ENCODE measurements at places on chromosomes 6 and 20. TPM values are rescaled to one million over a fixed set of nuclear protein-coding genes. Genes with fewer than 3 reads are reported as not detected.
A peak's percentile ranks its signal among the peaks of the same experiment; 100 is the strongest.

- DNase-seq, result no peak
Observed at GRCh38 chr6:106637717-106638341, 8.5 kb downstream of the QRSL1 start.

Gene ZNF831
- not detected for total RNA-seq

Gene CALHM6
- not detected for total RNA-seq

Gene ERVFRD-1
- not detected for total RNA-seq

Gene NFS1
- 71.8 TPM for total RNA-seq

DNA sequence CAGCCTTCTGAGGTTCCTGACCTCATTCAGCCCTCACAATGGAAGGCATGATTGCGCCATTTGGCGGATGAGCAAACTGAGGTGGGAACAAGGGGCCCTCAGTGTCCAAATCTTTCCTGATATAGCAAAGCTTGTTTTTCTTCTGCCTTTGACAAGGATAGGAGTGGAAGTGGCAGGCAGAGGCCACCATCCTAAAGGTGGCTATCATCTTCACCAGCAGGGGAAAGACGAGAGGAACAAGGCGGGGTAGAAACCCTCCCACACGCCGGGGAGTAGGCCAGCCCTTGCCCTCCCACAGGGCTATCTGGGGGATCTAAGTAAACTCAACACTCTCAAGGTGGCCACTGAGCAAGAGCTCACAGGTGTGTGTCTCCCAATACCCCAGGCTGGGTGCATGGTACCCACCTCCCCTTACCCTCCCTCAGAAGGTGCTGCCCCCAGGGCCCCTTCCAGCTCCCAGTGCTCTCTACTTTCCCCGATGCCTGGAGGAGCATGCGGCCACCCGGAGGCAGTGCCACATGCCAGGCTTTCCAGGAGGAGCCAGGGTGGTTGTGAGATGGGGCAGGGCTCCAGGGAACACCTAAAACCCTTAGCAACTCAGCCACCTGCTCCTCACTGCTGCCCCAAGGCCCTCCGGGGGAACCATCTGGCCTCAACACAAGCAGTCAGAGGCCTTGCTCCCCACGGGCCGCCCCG is 11.2 kb downstream of the SPDEF start:
- no peak for DNase-seq

Gene TUBB2B
- total RNA-seq, result 5.1 TPM

DNA sequence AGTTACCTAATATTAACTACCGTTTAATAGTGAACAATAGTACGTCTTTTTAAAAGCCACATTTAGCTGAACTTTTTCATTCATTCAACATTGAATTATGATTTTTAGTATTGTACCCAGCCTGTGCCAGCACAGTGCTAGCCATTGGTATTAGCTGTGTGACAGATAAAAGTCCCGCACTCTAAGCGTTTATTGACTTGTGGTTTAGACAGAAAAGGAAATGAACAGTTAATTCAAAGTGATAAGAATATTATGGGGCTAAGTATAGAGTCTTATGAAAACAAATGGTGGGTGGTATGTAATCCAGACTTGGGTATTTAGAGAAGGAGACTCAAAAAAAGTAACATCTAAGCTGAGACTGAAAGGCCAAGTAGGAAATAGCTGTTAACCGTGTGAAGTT is 202.3 kb downstream of the RPS12 start:
- DNase-seq, result no peak

- peak; percentile 32 for DNase-seq
Observed at GRCh38 chr6:125549202-125549884, 200.1 kb upstream of the HEY2 start.

DNA sequence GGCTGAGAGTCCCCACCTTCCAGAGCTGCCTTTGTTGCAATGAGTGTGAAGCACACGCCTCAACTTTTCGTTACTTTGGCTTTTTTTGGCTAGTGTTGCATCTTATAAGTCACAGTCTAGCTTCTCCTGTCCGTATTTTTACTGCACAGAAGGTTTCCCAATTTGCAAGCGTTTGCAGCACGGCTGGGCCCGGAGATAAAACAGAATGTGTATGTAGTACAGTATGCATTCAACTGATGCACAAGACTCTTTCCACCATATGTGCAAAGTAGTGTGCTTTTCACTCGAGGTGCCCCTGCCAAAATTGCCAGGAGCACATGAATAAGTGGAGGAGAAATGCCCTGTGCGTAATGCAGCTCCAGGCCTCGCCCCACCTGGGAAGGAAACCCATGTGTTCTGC is 79.6 kb downstream of the SOBP start:
- no peak for DNase-seq

Gene PSORS1C2
- not detected for total RNA-seq

Gene CLPSL1
- not detected for total RNA-seq

- DNase-seq, result peak; percentile 78
Observed at GRCh38 chr20:51938559-51939258, 136.4 kb upstream of the SALL4 start.

- DNase-seq, result no peak
Observed at GRCh38 chr6:69784595-69785377, 12.0 kb downstream of the LMBRD1 start.

GRCh38 chr20:10288954-10289646 is 70.5 kb downstream of the SNAP25 start:
- peak; percentile 16 for DNase-seq

- no peak for DNase-seq
Observed at GRCh38 chr20:34638039-34638292, 38.9 kb downstream of the PIGU start.

GRCh38 chr6:102995491-102995890 is 1602.0 kb downstream of the GRIK2 start:
- DNase-seq, result no peak

DNA sequence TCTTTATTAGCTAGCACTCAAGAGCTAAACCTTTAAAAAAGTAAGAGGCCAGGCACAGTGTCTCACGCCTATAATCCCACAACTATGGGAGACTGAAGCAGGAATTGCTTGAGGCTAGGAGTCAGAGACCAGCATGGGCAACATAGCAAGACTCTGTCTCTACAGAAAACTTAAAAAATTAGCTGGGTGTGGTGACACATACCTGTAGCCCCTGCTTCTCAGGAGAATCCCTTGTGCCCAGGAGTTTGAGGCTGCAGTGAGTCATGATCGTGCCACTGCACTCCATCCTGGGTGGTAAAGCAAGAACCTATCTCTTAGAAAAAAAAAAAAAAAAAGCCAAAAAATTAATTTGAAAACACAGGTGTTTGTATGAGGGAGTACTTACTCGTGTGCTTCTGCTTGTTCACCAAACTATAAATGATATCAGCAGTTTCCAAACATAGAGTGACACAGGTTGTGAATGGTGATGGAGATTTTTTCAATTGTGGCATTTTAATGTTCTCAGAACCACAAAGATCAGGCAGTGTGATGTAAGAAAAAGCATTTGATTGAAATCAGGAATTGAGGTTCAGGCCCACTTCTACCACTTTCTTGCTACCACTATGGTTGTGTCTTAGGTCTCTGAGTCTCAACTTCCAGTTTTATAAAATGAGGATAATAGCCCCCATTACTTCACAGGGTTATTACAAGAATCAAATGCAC is 104.9 kb downstream of the FOXO3 start:
- peak; percentile 18 for DNase-seq

Gene ZNF165
- total RNA-seq, result 12.1 TPM

GRCh38 chr6:158160932-158161539 is 7.0 kb downstream of the SERAC1 start:
- DNase-seq, result no peak

DNA sequence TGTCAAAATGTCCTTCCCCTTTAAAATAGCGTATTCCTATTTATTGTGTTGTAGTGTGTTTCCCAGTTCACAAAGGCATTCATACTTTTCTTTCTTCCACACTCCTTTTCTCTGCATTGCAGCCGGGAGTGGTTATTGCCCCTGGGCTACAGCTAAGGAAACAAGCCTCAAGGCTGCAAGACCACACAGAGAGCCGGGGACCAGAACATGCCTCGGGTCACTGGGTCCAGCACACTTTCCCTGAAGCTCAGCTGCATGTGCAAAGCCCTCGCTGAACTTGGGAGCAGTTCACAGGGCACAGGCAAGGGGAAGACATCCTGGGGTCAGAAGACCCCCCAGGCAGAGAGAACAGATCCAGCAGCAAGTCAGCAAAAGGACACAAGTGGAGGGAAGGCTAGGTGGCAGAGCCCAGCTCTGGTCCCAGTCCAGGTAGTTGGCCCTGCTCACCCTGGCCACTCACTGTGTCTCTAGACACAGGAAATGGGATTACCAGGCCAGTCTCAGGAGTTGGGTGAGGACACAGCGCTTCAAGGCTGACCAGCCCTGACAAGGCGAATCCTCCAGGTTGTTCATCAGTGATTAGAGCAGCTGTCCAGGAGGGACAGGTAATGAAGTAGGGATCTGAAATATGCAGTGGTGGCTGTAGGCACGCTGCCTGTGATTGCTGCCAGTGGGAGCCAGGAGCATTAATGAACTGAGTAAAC is 118.2 kb downstream of the CD83 start:
- DNase-seq, result no peak

- no peak for DNase-seq
Observed at GRCh38 chr20:62236766-62237513, 1.4 kb upstream of the OSBPL2 start.

- DNase-seq, result no peak
Observed at GRCh38 chr6:44856479-44856878, 469.0 kb downstream of the CDC5L start.

Gene OR2H2
- not detected for total RNA-seq

- DNase-seq, result no peak
Observed at GRCh38 chr6:46376562-46377061, 114.6 kb downstream of the RCAN2 start.

DNA sequence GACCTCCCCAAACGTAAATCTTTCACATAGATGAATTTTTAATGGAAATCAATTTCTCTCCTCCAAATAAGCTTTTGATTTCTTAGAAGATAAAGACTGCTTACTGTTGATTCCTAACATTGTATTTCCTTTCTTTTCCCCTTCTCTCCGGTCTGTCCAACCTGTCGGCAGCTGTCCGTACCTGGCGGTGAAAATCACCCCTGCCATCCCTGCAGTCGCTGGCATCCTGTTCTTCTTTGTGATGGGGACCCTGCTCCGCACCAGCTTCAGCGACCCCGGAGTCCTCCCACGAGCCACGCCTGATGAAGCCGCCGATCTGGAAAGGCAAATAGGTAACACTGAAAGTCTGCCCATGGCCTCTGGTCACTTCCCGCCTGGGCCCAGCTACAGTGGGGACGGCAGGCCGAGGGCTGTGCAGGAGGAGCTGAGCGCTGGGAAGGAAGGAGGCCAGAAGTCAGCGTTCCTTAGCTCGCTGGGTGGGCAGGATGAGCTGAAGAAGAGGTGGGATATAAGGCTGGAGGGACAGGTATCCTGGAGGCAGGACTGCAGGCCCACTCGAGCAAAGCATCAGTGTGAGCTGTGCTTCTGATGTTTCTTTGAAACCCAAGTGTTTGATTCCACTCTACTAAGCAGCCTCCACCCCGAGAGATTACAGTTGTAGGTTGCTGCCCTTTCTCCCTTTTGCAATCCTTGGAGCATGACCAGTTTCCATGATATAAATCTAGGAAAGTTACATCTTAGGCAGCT is 161.6 kb downstream of the ZDHHC14 start:
- DNase-seq, result no peak

DNA sequence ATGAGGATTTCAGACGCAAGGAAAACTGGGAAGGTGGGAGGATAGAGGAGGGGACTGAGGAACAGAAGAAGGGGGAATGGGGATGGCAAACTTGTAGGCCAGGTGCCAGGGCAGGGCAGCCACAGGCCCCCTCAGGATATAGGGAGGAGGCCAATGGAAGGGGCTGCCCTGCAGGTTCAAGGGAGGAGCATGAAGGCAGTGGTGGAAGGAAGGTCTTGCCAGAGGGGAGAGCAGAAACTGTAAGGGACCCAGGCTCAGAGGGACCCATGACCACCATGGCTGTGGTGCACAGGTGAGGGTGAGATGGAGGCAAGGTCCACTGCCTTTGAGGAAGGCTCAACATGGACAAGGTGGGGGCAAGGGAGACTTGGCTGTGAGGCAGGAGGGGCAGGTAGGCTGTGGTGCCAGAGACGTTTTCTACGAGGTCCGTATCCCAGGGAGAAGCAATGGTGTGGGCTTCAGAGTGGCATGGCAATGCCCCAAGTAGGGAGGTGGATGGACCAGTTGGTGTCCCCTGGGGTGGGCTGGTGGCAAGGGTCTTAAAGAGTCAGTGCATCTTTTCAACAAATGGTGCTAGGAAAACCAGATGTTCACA is 22.7 kb downstream of the HLA-F start:
- no peak for DNase-seq

DNA sequence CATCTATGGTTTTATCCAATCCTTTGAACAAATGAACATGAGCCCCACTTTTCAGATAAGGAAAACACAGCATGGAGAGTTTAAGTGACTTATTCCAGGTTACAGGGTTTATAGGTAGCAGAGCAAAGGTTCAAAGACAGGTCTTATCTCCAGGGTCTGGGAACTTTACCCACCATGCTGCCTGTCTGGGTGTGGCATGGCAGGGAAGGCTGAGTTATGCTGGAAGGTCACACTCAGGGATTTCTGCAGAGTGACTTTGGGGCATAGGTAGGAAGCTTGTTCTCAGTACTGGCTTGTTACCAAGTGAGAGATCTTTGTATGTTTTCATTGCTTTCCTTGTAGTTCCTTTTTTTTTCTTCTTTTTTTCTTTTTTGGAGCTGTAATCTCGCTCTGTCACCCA is 1.8 kb downstream of the ZNF831 start:
- no peak for DNase-seq

- DNase-seq, result peak; percentile 62
Observed at GRCh38 chr6:149094156-149094555, 223.4 kb upstream of the TAB2 start.

Gene MRPL14
- 192 TPM for total RNA-seq

- no peak for DNase-seq
Observed at GRCh38 chr6:150251566-150252186, 108.8 kb downstream of the PPP1R14C start.

GRCh38 chr6:165883851-165884640 is 221.0 kb upstream of the PDE10A start:
- peak; percentile 26 for DNase-seq

Gene XKR7
- total RNA-seq, result not detected

- DNase-seq, result no peak
Observed at GRCh38 chr6:157849288-157850017, 26.4 kb downstream of the SNX9 start.

Gene CALHM5
- total RNA-seq, result not detected

DNA sequence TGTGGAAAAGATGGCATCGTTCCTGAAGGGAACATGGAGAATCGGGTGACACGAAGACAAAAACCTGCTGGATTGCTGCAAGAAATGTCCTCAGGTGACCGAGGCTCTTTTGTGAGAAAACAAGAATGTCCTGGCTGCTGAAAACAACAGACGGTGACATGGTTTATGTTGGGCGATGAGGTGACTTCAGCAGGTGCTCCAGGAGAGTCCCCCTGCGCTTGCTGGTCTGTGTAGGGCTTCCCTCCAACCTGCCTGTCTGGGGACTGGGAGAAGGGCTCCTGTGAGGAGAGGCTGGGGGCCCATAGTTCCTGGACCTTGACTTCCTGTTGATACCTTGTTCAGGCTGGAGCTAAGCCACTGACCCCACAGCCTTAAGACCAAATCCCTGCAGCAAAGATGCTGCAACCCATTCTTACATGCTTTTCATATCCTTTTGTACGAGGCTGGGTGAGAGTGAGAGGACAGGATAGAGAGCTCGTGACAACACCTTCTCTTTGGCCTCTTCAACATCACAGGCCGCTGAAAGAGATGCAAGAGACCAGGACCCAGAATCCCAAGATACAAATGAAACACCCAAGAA is 134.8 kb downstream of the CD83 start:
- DNase-seq, result no peak
